ENCODE measurements at places on chromosomes 1 and 21.

DNA sequence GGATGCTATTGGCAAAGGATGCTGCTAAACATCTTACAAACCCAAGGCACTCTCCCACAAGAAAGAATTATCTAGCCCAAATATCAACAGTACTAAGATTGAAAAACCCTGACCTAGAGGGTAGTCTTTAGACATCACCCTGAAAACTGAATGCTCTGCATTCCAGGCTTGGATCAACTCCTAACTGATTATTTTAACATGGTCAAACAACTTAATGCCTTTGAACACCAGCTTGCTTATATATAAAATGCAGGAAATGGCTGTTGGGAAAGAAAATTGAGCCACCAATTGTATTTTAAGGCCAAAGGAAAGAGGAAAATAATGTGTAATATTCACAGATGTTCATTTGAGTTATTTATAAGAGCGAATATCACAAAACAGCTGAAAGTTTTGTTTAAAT lies 72.2 kb upstream of the C1orf87 start:
- no peak for DNase-seq

DNA sequence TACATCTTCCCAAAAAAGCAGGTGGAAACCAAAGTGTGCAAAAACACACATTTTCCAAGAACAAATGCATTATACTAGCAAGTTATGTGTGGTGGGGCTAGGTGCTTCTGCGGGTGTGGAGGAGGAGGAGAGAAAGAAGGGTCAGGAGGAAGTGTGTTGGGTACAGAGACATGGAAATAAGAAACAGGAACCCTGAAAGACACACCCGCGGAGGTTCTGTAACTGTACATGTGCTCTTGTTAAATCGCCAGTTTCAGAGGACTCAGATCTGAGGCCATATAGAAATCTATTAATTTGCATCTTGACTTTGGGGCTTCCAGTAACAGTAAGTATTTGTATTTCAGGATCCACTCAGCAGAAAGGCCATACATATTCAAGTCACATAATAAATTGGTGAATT lies 30.9 kb downstream of the ERG start:
- no peak for DNase-seq

DNA sequence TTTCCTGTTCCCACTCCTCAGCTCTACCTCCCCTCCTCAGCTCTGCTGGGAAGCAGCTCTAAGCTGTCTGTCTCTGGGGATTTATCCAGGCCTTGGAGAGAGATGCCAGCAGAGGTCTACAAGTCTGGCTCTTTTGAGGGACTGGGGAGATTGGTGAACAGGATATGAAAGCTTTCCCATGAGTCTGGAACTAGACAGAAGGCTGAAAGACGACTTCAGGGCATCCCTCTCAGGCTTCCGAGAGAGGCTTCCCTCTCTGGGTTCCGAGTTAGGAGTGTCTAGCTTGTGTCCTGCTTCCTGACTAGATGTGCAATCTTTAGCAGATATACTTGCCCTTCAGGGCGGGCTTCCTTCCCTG lies 733 bp downstream of the TMEM35B start:
- DNase-seq: no peak

- DNase-seq: no peak
Measured at GRCh38 chr1:105556266-105556665, 1500.2 kb upstream of the PRMT6 start.

GRCh38 chr1:45329445-45329844 lies 2.8 kb downstream of the HPDL start:
- DNase-seq: no peak

- no peak for DNase-seq
Measured at GRCh38 chr21:33940881-33941245, 25.3 kb upstream of the ATP5PO start.

GRCh38 chr1:186655876-186656275 lies 24.3 kb downstream of the PTGS2 start:
- DNase-seq: no peak

- DNase-seq: no peak
Measured at GRCh38 chr1:160827418-160827817, 31.4 kb downstream of the LY9 start.

DNA sequence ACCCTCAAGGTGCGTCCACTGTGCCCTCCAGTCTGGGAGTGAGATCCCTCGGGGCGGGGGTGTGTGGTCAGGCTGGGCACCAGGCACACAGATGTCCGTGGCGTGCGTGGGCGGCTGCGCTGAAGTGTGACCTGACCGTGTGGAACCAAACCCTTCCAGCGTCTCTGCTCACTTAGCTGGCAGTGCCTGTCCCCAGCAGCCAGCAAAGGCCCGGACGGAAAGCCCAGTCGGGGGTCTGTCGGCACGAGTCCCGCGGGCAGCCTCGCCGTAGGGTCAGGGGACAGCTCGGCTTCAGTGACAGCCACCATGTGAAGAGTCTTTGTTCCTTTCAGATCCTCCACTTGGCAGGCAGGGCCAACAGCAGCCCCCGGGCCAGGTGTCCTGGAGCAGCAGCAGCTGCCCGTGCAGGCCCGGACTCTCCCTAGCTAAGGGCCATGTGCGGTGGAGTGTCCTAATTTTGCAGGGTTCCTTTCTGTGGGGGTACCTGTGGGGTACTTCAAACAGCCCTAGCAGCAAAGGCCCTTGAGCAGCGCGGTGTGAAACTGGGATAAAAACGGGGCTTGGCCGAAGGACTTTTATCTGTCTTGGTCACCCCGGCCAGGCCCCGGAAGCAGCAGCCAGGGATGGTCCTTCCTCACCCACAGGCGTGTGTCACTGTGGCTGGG lies 11.6 kb downstream of the TTLL10 start:
- no peak for DNase-seq

DNA sequence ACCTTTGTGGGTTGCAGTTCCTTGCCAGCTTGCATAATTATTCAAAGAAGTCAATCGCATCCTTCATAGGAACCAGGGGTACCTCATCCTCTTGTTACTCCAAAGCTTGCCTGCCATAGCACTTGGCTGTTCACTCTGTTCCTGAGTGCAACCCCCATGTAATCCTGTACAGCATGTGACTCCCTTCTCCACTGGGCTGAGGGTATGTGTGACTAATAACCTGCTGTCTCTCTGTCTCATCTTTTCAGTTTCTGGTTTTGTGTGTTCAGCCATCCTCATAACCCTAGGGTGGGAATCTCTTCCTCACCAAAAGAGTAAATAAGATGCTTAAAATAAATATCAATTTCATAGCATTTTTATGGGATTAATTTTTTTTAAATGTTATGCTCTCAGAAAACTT lies 351.9 kb downstream of the S1PR1 start:
- DNase-seq: no peak

DNA sequence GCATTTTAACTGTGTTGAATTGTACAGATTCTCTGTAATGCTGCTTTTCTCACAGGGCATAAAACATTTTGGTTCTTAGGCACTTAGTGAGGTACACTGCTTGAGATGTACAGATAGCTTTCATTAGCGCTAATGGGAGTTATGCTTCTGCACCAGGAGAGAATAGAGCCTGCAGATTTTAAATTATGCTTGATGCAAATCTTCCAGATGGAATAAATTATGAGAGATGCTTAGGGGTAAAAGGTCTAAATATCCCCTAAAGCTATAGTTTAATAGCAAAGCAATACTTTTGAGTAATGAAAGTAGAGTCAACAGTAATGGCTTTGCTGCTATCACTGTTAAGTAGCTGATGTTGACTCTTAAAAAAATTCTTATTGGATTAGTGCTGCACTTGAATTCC lies 248.9 kb downstream of the S1PR1 start:
- no peak for DNase-seq

DNA sequence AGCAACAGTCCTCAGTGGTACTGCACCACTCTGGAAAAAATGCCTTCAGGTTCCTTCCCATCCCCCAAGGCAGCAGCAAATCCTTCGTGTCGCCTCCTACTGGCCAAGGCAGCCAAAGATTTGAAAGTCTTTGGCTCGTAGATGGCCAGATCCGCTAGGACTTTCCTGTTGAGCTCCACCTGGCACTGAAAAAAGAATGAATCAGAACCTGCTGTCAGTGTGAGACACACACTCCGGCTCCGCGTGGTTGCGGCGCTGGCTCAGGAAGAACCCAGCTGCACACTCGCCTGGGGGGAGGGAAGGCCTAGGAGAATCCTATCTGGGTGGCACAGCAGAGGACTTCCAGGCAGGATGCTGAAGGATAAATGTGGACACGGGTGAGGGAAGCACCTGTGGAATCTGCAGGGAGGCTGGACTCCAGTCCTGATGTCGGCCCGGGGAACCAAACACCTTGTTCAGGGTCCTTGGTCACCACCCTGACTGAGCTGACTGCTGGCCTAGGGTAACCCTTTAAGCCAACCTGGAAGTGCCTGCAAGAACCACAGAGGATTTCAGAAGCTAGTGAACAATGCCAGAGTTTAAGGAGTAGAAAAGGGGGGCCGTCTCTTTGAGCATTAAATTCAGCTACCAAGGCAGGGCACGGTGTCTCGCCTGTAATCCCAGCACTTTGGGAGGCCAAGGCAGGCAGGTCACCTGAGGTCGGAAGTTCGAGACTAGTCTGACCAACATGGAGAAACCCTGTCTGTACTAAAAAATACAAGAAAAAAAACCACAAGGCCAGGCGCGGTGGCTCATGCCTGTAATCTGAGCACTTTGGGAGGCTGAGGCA lies 3.2 kb upstream of the CCNL2 start:
- no peak for DNase-seq

GRCh38 chr1:10509809-10510509 lies 35.2 kb downstream of the PEX14 start:
- no peak for DNase-seq

DNA sequence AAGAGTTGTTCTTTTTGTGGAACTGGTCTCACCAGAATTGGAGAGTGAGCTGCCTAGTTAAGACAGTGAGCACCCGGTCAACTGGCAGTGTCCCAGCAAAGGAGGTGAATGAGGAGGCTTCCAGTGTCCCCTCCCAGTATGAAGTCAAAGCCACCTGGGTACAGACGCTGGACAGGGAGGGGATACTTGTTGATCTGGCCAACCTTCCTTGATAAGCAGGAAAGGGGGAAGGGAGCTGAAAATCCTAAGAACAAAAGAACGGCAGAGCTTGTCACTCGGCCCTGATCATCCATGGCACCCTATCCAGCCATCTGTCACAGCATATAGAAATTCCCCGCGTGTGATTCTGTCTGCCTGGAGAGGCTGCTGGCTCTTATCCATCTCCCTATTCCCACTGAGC lies 91.5 kb downstream of the SSBP3 start:
- no peak for DNase-seq

Measured in SIG-M5 (cell line).